ENCODE measurements at places on chromosomes 5 and 9.
A peak's percentile ranks its signal among the peaks of the same experiment; 100 is the strongest.

DNA sequence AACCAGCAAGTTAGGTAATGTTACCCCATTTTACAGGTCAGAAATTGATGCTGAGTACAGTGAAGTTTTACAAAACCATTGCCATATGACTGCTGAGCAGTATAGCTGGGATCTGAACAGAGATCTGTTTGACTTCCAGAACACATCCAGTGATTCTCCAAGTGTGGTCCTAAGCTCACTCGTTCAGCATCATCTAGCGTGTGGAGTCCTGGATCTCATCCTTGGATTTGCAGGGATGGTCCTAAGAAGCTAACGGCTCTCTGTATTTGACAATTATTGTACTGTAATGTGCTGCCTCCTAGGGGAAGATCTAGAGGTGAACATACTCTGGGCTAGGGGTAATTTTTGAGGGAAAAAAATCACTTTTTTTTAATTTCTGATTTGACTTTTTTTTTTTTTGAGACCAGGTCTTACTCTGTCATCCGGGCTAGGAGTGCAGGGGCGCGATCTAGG, 1.4 kb downstream of the SLC26A2 start:
- peak; percentile 83 for DNase-seq

- DNase-seq, result no peak
These were observed 126.6 kb upstream of the TMEM161B start for GRCh38 chr5:88395264-88395663.

DNA sequence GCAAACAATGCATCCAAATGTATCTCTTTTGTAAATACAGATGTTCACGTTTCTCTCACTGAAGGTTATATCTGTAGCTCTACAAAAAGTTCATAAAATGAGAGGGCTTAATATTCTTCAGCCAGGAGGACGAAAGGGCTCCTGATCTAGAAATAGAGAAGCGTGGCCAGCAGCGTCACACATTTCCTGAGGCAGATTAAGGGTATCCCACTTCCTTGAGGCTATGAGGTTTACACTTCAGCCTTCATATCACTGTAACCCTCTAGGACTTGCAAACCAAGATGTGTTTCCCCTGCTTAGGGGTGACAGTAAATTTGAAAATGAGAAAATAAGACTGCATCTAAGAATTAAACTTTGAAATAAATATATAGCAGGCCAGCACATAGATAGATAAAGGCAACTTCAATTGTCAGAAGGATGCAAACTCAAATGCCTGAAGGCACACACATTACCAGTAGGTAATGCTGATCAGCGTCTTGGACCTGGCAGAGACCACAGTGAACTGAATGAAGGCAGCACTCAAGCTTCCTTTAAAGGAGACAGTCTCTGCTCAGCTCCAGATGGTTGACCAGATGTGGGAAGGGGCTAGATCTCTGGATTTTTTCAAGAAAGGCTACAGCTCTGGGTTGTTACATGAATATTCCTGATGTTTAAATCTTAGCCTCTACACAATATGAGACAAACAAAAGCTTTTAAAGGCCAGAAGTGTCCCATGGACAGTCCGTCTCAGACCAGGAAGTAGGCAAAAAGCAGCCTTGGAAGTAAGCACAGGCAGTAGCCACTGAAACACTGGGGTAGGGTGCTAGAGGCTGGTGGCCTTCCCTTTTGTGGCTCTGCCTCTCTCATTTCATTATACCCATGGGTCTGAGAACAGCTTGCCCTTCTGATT, 197.7 kb downstream of the MCTP1 start:
- no peak for DNase-seq

- DNase-seq, result peak; percentile 82
These were observed 926.3 kb upstream of the ARRDC3 start for GRCh38 chr5:92309336-92309991.

DNA sequence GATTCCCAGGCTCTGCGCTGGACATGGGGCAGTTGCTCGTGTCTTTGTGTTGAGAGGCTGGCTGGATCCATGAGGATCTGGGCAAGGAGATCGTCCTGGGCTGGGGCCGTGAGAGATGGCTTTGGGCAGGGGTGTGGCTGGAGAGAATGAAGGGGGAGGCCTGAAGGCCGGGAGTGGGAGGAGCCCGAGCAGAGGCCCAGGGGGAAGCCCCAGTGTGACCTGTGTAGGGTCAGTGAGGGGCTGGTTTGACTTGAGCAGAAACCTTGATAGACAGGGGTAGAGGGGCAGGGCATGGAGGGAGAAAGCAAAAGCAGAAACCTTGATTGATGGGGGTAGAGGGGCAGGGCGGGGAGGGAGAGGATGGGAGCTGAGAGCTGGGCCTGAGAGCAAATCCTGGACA, 54.4 kb upstream of the ASS1 start:
- DNase-seq, result no peak

DNA sequence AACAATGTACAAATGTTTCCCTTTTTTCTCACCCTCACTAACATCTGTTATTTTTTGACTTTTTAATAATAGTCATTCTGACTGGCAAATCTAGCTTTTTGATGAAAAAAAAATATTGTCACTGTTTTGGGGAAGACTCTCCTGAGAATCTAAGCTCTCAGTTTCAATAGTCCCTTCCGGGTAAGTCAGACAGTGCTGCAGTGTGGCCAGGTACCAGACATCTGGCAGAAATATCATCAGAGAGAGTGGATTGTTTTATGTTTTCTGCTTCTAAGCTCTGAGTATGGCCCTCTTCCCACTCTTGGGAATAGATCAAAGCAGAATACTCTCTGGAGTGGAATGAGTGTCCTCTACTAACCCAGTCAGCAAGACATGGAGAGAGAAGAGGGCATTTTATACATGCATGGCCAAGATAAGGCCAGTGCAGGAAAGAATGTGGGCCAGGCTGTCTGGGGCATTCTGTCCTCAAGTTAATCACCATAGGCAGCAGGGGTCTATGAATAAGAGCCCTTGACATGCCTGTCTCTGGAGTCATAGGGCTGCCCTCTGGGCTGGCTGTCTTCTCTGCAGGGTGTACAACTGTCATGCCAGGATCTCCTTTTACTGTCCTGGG, 38.5 kb upstream of the OR2S2 start:
- peak; percentile 40 for DNase-seq

DNA sequence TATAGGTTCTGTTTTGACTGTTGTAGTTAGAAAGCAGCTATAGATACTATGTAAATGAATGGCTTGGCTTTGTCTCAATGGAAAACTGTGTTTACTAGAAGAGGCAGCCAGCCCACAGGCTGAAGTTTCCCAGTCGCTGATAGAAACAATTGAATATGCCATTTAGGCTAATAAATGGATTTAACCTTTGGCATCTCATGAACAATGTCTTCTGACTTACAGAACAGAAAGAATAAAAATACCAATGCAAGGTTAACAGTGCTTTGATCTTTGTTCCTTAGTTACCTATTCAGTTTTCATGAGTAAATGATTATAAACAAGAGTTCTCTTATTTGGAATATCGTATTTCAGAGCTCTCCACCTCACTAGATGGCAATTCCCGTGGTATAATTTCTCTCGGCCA, 120.6 kb downstream of the PAM start:
- DNase-seq, result no peak

GRCh38 chr5:57783693-57784092, 301.1 kb upstream of the ACTBL2 start:
- DNase-seq, result peak; percentile 23

GRCh38 chr9:93464876-93465275, 11.5 kb upstream of the FAM120AOS start:
- DNase-seq, result peak; percentile 74

DNA sequence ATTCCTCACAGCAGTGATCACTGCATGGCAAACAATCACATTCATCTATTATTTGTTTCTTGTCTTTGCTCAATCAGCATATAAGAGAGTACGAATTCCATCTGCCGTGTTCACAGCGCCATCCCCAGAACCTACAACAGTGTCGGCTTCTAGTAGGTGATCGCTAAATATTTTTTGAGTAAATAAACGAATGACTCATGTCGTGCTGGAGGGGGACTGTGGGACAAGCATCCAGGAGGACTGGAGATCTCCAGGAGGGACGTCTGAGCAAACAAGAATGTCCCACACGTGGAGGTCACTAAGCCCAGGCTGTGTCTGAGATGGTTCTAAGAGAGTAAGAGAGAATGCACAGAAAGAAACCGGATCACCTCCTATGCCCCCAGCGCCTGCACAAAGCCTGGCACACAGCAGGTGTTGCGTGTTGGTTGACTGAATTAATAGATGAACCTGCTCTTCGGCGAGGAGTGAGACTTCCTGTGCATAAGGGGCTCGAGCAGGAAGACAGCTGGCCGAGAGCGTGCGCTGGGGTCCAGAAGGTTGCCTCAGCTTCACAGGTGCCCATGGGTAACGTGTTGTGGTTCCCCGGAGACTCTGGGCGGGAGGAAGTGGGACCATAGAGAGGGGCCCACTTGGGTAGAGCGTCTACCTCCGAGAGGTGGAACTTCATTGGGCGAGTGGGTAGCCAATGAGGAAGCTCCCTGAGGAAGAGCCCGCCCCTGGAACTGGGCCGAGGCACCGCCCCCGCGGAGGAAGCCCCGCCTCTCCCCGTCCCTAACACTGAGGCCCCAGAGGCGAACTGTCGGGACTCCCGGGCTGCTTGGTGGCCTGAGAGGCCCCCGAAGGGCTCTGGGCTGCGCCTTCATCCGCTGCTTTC, 193.0 kb downstream of the MELK start:
- peak; percentile 14 for DNase-seq

DNA sequence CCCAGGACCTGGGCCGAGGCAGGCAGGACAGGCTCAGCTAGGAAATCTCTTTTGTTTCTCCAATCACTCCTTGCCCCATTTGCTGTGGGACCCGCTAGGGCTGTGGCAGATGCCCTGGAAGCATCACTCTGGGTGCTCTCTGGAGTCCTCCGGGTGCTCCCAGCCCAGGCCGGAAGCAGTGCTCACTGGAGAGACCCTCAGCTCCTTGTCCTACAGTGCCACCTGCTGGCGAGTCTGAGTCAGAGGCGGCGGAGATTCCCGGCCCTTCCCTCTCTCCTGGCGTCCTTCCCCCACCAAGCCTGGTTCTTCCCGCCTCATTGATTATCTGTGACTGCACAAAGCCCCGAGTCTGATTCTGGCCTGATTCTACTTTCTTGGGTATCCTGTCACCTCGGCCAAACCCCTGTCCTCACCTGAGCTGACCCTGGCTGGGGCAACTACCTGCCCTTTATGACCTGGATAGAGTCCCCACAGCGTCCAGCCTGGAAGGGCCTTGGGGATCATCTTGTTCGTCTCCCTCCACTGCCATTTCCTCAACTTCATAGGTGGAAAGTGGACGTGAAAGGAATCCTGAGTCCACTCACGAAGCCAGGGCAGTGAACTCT, 7.3 kb upstream of the BARHL1 start:
- peak; percentile 83 for DNase-seq

DNA sequence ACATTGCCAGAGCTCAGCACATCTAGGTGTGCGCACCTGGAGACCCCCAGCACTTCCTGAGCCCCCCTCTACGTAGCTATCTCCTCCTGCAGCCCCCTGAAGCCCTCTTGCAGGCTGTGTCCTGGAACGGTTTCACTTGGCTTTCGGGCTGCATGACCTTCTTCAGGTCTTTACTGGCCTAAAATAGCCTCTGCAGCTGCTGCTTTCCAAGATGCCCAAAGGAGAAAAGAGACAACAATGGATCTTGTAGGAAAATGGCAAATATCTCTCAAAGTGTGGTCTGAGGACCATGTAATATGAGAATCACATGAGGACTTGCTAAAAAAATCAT, 6.6 kb upstream of the ERMP1 start:
- DNase-seq, result no peak
